ENCODE measurements at places on chromosomes 7 and 10.

DNA sequence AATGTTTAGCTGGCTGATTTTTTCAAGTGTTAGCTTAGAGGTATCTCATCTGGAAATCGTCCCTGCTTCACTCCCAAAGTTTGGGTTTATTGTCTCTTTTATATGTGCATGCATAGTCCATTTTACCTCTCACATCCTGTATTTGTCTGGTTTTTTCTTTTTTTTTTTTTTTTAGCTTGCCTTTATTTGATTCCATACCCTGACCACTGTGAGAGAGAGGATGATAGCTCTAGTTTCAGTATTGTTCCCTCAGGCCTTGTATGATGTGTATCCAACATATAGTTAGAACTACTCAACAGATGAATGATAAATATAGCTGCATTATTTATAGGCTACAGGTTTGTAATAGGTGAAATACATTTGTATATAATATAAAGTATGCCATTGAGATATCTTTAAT, 29.9 kb downstream of the PCGF5 start:
- no peak for DNase-seq

- DNase-seq = no peak
These were observed 1.7 kb upstream of the SLC35B4 start for GRCh38 chr7:134318443-134318842.

- no peak for DNase-seq
These were observed 32.4 kb downstream of the KMT2E start for GRCh38 chr7:105046414-105046813.

DNA sequence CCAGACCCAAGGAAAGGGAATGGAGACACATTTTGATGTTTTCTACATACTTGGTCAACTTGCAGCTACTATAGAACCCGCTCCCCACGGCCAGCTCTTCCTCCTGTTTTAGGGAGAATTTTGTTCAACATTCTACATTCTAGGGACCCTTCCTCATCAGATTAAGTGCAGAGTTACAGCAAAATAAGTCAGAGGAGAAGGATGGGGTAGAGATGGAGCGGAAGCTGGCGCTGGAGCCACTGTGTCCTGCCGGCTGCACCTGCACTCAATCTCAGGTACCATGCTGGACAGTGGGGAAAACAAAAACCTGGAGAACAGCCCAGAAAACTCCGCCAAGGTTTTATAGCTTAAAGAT, 79.4 kb upstream of the EN2 start:
- no peak for DNase-seq

GRCh38 chr7:22983257-22983855, 30.6 kb downstream of the HYCC1 start:
- no peak for DNase-seq

DNA sequence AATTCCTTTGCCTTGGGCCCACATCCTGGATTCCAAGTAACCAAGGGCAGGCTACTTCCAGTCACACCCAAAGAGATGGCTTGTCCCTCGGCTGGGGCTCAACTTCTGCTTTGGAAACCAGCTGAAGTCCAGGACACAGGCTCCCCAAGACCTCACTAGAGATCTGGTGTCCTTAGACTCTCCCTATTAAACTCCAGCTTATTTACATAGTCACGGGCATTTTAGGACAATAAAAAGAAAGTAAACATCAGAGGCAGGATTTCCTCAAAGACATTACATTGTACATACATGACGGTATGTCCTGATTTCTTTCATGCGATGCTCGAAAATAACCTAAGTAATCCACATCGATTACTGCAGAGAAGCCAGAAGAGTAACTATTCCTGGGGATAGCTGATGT, 461.5 kb upstream of the C7orf33 start:
- no peak for DNase-seq

- DNase-seq = no peak
These were observed 79.5 kb downstream of the ITIH5 start for GRCh38 chr10:7587168-7587864.

DNA sequence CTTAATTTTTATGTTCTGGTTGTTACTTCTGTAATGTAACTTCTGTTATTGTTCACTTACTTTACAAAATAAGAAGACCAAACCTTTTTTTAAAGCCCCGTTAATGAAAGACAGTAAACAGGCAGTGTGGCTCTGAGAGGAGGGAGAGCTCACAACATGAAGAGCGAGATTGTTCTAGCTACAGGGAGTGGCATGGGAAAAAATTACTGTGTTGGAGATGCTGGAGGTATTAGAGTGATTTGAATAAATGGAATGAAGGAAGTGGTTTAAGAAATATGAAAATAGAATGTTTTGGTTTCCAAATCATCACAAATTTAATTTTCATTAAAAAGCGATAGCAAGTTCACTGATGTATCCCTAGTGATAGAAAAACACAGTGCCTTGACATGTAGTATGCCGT, 31.8 kb downstream of the REEP3 start:
- no peak for DNase-seq

- DNase-seq = no peak
These were observed 306.0 kb upstream of the TMEM229A start for GRCh38 chr7:124338861-124339260.

DNA sequence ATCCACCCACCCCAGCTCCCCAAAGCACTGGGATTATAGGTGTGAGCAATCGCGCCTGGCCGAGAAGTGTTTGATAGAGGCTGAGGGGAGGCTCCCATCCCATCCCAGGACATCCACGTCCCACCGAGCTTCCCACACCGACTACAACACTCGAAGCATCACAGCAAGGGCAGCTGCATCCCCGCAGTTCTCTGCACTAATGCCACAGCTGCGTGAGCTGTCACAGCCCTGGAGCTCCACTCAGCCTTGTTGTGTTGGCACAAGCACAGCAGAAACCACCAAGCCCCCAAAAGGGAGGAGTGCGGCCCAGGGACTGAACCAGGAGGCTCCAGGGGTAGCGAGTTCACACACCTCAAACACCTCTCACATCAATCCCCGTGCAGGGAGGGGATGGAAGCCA, 121.6 kb downstream of the DIP2C start:
- DNase-seq = no peak

DNA sequence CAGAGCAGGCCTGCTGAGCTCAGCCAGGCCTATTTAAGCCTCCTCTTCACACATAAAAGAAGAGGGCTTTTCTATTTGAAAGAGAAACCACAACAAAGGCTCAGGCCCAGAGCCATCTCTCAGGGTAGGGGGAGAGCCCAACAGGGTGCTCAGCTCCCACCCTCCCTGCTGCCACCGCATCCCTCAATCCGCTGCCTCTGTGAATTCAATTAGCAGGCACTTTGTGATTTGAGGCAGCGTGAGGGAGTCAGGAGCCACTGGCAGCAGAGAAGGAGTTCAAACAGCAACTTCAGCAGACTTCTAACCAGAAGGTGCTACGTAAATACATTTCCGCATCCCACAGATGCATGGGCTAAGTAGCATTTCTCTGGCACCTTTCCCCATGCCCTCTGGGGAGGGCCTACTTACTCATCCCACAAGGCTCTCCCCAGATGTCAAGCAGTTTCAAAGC, 45.2 kb downstream of the LRRC20 start:
- DNase-seq = peak; percentile 6

GRCh38 chr7:50768485-50769474, 13.9 kb downstream of the GRB10 start:
- DNase-seq = no peak

- no peak for DNase-seq
These were observed 10.7 kb downstream of the TSPAN14 start for GRCh38 chr10:80464557-80465450.

DNA sequence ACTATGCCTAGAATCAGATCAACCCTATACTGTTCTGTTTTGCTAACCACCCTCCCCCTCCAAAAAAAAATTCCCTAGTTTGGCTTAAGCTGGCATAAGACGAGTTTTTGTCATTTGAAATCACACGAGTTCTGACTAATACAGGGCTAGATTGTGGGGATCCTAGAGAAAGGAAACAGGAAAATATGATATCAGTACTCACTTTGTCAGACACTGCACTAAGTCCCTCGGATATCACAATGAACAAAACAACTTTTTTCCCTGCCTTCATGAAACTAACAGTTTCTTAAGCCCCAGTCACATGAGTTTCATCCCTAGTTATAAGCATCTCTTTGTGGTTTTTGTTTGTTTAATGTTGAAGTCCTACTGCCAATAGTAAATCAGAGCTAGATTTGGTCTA, 118.5 kb downstream of the ITGB8 start:
- DNase-seq = no peak

DNA sequence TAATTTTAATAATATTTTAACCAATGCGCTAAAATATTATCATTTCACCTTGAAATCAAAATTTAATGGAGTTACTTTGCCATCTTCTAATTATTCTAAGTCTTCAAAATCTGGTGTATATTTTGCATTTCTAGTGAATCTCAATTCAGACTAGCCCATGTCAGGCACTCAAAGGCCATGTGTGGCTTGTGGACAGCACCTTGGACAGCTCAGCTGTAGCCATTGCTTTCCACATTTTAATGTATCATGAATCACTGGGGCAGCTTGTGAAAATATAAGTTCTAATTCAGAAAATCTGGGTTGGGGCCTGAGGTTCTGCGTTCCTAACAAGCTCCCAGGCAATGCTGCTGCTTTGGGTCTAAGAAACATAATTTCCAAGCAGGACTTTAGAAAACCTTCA, 57.2 kb downstream of the MGAM2 start:
- DNase-seq = no peak

DNA sequence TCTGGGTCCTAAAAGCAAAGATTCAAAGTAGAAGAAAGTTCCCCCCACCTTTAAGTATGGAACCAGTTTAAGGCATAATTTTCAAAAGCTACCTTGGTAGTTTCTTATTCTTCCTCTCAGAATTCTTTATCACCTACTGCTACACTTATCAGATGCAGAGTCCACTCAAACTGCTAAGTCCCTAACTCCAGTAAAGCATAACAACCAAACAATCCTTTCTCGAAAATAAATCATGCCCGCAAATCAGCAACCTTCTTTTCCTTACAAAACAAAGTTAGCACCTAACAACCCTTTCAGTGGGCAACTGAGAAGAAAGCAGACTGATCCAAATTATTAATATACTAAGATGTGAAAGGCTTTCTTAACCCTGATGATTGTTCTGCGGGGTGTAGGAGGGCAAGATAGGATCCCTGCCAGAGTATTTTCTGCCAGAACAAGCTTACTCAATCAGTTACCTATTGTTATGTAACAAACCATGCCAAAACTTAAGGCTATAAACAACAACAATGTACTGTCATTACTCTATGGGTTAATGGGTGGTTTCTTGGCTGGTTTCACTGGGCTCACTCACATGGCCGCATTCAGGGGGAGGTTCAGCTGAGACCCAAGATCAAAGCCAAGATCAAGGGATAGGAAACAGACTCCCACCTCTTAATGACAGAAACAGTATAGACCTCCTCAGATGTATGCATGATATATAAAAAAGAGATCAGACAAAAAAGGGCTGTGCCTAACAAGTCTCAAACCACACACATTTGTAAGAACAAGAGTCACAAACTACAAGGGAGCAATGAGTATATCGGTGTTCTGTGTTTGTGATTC, 42.0 kb downstream of the CCDC6 start:
- no peak for DNase-seq

DNA sequence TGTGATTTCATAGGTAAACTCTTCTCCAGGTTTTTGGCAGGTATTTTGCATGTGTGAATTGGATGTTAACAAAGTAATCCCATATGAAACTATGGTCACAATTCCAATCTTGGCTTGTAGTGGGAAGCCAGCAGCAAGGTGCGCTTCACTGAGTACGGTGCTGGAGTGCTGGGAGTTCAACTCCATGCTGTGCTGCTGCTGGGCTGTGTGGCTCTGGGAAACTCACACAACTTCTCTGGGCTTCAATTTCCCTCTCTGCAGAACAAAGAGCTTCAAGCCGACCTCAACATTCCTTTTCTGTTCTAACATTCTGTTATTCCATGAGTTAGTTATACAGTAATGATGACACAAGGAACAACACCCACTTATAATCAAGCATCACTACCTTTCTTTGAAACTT, 18.2 kb upstream of the PITRM1 start:
- DNase-seq = no peak

DNA sequence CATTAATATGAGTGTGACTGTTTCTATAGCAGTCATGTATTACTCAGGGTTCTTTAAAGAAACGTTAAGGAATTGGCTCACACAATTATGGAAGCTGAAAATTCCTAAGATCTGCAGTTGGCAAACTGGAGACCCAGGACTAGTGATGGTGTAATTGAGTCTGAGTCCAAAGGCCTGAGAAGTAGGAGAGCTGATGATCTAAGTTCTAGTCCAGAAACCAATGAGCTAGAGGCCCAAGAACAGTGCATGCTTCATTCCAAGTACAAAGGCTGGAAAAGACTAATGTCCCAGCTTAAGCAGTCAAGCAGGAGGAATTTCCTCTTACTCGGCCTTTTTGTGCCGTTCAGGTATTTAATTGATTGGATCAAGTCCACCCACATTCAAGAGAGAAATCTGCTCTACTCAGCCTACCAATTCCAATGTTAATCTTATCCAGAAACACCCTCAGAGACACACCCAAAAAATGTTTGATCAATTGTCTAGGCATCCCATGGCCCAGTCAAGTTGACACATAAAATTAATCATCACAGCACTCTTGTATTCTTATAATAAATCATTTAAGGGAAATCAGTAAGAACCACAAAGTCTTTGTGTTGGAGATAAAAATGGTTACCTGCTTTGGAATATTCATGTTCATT, 312.1 kb downstream of the PRKG1 start:
- no peak for DNase-seq

DNA sequence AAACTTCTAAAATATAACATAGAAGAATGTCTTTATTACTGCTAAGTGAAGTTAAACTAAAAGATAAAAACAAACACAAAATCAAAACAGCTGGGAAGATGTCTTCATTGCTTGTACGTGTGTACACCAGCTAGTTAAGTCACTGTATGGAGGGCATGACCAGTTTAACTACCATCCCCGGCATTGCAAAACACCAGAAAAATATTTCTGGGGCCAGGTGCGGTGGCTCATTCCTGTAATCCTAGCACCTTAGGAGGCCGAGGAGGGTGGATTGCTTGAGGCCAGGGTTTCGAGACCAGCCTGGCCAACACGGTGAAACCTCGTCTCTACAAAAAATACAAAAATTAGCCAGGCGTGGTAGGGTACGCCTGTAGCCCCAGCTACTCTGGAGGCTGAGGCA, 19.2 kb upstream of the C7orf33 start:
- DNase-seq = no peak

DNA sequence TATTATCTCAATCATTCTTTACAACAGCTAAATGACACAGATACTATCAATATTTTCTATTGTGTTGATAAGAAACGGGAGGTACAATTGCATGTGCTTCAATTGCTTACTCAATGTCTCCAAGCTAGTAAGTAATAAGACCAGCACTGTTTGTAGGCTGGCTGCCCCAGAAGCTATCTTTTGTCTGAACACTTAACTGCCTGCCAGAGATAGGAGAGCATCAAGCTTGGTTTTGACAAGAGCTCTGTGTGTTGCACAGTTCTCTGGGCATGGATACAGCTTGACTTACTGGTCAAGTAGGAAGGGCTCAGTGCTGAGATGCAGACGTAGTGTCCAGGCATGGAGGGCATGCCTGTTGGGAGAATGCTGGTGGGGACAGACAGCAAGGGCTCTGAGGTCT, 26.3 kb upstream of the CAPZA2 start:
- DNase-seq = no peak

DNA sequence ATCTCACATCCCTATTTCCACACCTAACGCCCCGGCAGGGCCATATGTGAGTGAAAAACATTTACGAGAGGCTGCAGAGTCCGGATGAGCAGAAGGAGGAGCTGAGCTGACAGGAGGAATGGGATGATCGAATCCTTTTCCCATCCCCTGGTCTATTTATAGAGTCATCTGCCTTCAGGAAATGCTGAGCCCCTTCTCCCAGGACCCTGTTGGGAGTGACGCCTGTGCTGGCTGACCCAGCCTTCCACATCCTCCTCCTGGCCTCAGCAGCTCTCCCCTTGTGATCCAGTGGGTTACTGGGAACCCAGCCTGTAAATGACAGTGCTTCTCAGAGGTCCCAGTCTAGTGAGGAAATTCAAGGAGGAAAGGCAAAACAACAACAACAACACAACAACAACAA, 16.6 kb downstream of the DENND2A start:
- no peak for DNase-seq
